ENCODE measurements at places on chromosomes 12 and 14. TPM values are rescaled to one million over a fixed set of nuclear protein-coding genes. Genes with fewer than 3 reads are reported as not detected.

FAIM2 gene
- 1.6 TPM for total RNA-seq

GPR68 gene
- 0.52 TPM for total RNA-seq

BEGAIN gene
- total RNA-seq = 1.0 TPM

OTOGL gene
- 0.52 TPM for total RNA-seq

INSM2 gene
- total RNA-seq = not detected

GLT8D2 gene
- 36.5 TPM for total RNA-seq

NOS1 gene
- total RNA-seq = 0.52 TPM

ATP6V1D gene
- total RNA-seq = 61.6 TPM

P2RX4 gene
- total RNA-seq = 14.6 TPM

PLEK2 gene
- 3.7 TPM for total RNA-seq

KDM2B gene
- total RNA-seq = 28.7 TPM

TMEM52B gene
- under 0.01 TPM for total RNA-seq

STON2 gene
- total RNA-seq = 30.8 TPM

CCND2 gene
- total RNA-seq = 152 TPM

B4GALNT3 gene
- 4.2 TPM for total RNA-seq

SLC7A8 gene
- 4.7 TPM for total RNA-seq

OR4K5 gene
- not detected for total RNA-seq

L3HYPDH gene
- 25.6 TPM for total RNA-seq
